ENCODE measurements at places on chromosomes 7 and 10. TPM values are rescaled to one million over a fixed set of nuclear protein-coding genes. Genes with fewer than 3 reads are reported as not detected.
A peak's percentile ranks its signal among the peaks of the same experiment; 100 is the strongest.

DNA sequence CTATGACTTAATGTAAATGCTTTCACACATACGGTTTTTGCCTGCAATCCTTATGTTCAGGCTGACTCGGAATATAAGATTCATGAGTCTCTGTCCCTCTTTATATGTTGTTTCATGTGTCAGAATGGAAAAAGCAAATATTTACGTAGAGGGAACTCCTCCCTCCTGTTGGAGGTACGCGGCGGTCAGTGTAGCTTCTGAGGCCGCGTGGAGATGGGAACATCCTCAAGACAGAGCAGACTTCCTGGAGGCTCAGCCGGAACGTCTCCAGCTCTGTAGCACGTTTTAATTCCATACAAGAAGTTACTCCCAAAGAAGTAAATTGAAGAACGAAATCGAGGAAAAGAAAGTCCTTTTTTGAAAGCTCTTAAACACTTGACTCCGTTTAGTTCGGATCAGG lies 248.3 kb downstream of the EBF3 start:
- no peaks in the 10 kb centered on the region for H3K27me3 ChIP-seq
- no peak overlapping the region for H3K27ac ChIP-seq
- no peak overlapping the region for H3K4me3 ChIP-seq
- no peak for DNase-seq
- no peaks in the 10 kb centered on the region for H3K36me3 ChIP-seq
- H3K4me1 ChIP-seq = no peaks in the 10 kb centered on the region

GRCh38 chr10:112304267-112304859 lies 21.2 kb downstream of the TECTB start:
- H3K4me3 ChIP-seq = no peak overlapping the region
- H3K4me1 ChIP-seq = no peaks in the 10 kb centered on the region
- no peaks in the 10 kb centered on the region for H3K27me3 ChIP-seq
- DNase-seq = peak; percentile 47

DNA sequence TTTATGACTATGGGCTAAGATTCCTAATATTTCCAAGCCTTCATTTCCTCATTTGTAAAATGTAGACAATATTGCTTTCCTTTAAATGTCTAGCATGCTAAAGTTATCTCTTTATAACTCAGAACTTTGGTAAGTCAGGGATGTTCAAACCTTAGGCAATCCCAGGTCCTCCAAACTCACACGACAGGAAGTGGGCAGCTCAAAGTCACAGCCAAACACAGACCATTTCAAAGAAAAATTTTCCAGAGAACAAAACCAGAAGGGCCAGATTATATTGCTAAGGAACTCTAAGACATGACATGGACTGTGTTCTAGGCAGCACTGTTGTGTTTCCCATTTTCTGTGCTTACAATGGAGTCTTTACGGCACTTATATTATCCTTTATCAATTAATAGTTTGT lies 87.8 kb upstream of the DYNC1I1 start:
- peaks cover 2% of the 10 kb centered on the region for H3K27me3 ChIP-seq
- H3K4me3 ChIP-seq = no peak overlapping the region
- H3K4me1 ChIP-seq = no peaks in the 10 kb centered on the region
- no peak overlapping the region for H3K27ac ChIP-seq
- no peak for DNase-seq

GRCh38 chr10:71483885-71484751 lies 87.4 kb downstream of the CDH23 start:
- H3K36me3 ChIP-seq = no peaks in the 10 kb centered on the region
- H3K4me1 ChIP-seq = no peaks in the 10 kb centered on the region
- H3K4me3 ChIP-seq = no peak overlapping the region
- peaks cover 42% of the 10 kb centered on the region for H3K27me3 ChIP-seq
- no peak for DNase-seq

DNA sequence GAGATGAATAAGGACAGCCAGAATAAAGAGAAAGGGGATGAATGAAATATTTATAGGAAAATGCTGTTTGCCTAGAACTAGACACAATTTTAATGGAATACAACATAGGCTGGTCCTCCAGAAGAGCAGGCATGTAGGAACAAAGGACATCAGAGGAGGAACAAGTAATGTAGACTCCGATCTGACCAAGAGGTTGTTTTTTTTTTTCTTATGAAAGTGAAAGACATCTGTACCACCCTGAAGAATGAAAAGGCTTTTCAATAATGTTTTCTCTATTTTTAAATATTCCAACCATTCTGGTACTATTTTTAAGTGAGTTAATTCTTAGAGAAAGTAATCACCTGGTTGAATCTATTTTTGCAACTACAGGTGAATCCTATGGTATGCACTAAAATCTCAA lies 136.9 kb upstream of the PTN start:
- H3K4me1 ChIP-seq = no peaks in the 10 kb centered on the region
- H3K27me3 ChIP-seq = no peaks in the 10 kb centered on the region
- H3K27ac ChIP-seq = no peak overlapping the region

NRP1 gene
- total RNA-seq = 191 TPM

DNA sequence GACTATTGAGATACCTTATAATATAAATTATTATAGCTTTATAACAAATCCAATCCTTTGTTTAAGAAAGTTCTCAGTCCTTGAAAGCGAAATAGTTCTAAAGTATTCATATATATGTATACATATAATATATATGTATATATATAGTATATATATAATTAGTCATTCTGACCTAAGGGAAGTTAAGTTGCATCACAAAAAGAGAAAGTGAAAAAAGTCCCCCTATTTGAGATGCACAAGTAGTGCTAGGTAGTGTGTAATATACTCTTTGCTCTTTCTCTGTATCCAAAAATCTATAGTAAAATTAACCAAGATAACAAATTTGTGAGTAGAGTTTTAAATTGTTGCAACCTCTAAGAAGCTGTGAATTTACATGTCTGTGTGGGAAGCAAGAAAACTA lies 13.3 kb upstream of the IFIT1B start:
- H3K4me3 ChIP-seq = no peak overlapping the region
- no peaks in the 10 kb centered on the region for H3K36me3 ChIP-seq
- DNase-seq = no peak
- H3K27ac ChIP-seq = no peak overlapping the region

DNA sequence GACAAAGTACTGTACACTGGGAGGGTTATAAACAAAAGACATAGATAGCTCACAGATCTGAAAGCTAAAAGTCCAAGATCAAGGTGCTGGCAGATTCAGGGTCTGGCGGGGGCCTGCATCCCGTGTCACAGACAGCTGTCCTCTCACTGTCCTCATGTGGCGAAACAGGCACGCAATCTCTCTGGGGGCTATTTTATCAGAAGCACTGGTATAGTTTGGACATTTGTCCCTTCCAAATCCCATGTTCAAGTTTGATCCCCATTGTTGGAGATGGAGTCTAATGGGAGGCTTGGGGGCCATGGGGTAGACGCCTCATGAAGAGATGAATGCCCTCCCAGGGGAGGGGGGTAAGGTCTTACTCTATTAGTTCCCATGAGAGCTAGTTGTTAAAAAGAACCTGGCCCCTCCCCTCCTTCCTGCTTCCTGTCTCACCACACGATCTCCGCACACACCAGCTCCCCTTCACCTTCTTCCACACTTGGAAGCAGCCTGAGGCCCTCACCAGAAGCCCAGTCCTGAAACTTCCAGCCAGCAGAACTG lies 72.5 kb upstream of the UCN3 start:
- no peak overlapping the region for H3K4me3 ChIP-seq
- no peaks in the 10 kb centered on the region for H3K27me3 ChIP-seq
- H3K36me3 ChIP-seq = no peaks in the 10 kb centered on the region
- DNase-seq = no peak

- no peaks in the 10 kb centered on the region for H3K4me1 ChIP-seq
- no peak overlapping the region for H3K4me3 ChIP-seq
These were observed 21.5 kb upstream of the PLAC9 start for GRCh38 chr10:80110986-80111385.

FAM185A gene
- 4.3 TPM for total RNA-seq

DNA sequence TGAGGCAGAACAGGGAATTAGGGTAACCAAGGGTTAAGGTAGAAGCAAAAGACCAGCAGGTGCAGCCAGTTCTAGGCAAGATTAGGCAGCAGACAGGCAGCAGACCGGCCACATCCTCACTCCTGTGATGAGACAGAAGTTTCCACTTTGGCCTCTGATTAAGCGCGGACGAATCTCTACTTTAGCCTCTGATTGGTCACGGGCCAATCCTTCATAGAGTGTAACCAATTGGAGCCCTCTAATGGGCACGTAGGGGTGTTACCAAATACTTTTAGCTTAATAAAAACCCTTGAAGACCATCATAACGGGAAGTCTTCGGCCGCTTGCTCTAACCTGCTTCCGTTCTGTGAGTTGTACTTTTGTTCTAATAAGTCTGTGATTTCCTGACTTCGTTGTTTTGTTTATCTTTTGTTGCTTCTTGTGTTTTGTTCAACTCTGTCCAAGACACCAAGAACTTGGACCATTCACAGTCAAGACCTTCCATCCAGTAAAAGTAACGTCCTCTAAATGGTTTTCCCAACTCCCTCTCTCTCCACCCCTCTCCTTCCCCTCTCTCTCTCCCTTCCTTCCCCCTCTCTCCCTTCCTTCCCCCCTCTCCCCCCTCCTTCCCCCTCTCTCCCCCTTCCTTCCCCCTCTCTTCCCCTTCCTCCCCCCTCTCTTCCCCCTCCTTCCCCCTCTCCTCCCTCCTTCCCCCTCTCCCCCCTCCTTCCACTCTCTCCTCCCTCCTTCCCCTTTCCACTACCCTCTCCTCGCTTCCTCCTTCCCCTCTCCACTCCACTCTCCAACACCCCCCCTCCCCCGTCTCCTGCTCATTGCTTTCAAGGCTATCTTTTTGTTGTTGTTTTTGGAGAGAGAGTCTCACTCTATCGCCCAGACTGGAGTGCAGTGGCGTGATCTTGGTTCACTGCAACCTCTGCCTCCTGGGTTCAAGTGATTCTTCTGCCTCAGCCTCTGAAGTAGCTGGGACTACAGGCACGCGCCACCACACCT lies 13.2 kb upstream of the MALSU1 start:
- H3K4me3 ChIP-seq = no peak overlapping the region
- H3K4me1 ChIP-seq = no peaks in the 10 kb centered on the region
- H3K27me3 ChIP-seq = no peaks in the 10 kb centered on the region
- H3K27ac ChIP-seq = no peak overlapping the region
- no peak for DNase-seq
- H3K36me3 ChIP-seq = no peaks in the 10 kb centered on the region

NMT2 gene
- 41.0 TPM for total RNA-seq

TMEM248 gene
- total RNA-seq = 103 TPM

UPK3B gene
- not detected for total RNA-seq

DNA sequence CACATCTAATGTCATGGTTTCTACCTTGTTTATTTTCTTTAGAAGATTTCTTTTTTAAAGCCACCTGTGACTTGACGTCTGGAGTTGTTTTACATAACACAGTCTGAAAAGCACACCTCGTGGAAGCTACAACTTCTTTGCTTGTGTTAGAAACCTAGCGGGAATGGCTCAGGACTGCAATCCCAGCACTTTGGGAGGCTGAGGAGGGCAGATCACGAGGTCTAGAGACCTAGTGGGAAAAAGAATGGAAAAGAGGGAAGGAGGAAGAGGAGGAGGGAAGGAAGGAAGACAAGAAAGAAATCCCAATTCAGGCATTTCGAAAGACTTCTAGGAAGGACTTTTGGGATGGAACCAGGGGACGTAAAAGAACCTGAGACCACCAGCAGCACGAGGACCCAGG lies 146.3 kb upstream of the CELF2 start:
- H3K27ac ChIP-seq = peak overlapping the region; percentile 45
- no peaks in the 10 kb centered on the region for H3K27me3 ChIP-seq
- peaks cover 11% of the 10 kb centered on the region for H3K4me1 ChIP-seq
- no peak for DNase-seq

DNA sequence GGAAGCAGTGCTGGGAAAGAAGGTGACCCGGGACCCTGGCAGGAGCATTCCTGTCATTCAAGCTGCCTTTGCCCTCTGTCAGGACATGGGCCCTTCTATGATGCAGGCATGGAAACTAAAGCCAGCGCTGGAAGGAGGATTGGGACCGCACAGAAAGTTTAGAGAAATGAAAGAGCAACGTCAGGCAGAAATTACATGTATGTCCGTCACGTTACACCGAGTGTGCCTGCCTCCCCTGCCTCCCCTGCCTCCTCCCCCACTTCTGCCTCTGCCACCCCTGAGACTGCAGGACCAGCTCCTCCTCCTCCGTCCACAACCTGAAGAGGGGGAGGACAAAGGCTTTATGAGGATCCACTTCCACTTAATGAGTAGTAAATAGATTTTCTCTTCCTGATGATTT lies 13.9 kb upstream of the PWWP2B start:
- H3K27me3 ChIP-seq = peaks cover 4% of the 10 kb centered on the region
- 0 out of 2 replicates have a peak, but pooled peaks cover 2% of the 10 kb centered on the region for H3K4me1 ChIP-seq
- H3K4me3 ChIP-seq = no peak overlapping the region
- no peaks in the 10 kb centered on the region for H3K36me3 ChIP-seq

DNA sequence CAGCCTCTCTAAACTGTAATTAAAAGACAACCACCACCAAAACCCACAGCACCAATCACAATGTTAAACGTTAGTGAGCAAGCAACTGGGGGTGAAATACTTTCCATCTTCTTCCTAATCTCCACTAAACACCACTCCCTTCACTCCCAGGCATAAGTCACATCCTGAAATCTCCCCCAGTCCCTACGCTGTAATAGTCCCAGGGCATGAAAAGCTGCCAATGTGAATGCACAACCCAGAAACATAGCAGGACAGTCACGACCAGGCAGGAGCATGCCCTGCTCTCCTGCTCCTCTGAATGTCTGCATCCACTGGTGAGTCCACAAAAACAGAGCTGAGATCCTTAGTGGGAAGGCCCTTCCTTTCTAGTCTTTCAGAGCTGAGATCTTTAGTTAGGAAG lies 288.9 kb downstream of the PARD3 start:
- H3K4me3 ChIP-seq = no peak overlapping the region
- DNase-seq = peak; percentile 37
- H3K27me3 ChIP-seq = no peaks in the 10 kb centered on the region
- H3K36me3 ChIP-seq = no peaks in the 10 kb centered on the region

HOXA2 gene
- 1.6 TPM for total RNA-seq

- no peak overlapping the region for H3K4me3 ChIP-seq
- no peaks in the 10 kb centered on the region for H3K36me3 ChIP-seq
- H3K27me3 ChIP-seq = no peaks in the 10 kb centered on the region
These were observed 55.4 kb upstream of the RAB11FIP2 start for GRCh38 chr10:118102121-118102520.

DNA sequence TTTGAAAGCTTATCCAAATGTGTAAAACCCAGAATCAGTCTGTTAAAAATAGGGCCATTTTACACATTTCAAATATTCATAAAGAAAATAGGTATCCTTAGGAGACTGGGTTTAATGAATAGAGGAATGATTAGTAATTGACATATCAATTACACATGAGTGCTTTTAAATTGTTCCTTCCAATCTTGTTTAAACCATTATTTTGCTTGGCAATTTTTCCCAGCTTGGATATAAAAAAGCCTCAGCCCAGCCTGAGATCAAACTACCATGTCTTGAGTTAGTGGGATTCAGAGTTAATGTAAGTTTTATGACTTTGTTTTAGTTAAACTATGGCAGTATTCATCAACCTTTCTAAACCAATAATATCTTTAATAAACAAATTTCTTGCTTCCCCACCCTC lies 28.3 kb downstream of the PARP12 start:
- no peaks in the 10 kb centered on the region for H3K27me3 ChIP-seq
- no peak for DNase-seq
- peaks cover 13% of the 10 kb centered on the region for H3K4me1 ChIP-seq
- H3K4me3 ChIP-seq = no peak overlapping the region

IGFBP3 gene
- total RNA-seq = 272 TPM

PGAM2 gene
- total RNA-seq = not detected

NUDCD3 gene
- 58.3 TPM for total RNA-seq
